ENCODE measurements at places on chromosomes 4 and X. TPM values are rescaled to one million over a fixed set of nuclear protein-coding genes. Genes with fewer than 3 reads are reported as not detected.

GRCh38 chr4:152044331-152045036 is 283.7 kb upstream of the GATB start:
- no peak for DNase-seq

GRCh38 chrX:78327370-78328086 is at the start of gene CYSLTR1:
CYSLTR1 (minus strand) TSS chrX:78327611; CDS start chrX:78273746, 53,865 bp downstream.
- peak; percentile 67 for DNase-seq

GRCh38 chr4:186015212-186015817 is 53.6 kb upstream of the TLR3 start:
- no peak for DNase-seq

GRCh38 chr4:41991916-41992767 is 1.8 kb downstream of the SLC30A9 start:
- no peak for DNase-seq

DNA sequence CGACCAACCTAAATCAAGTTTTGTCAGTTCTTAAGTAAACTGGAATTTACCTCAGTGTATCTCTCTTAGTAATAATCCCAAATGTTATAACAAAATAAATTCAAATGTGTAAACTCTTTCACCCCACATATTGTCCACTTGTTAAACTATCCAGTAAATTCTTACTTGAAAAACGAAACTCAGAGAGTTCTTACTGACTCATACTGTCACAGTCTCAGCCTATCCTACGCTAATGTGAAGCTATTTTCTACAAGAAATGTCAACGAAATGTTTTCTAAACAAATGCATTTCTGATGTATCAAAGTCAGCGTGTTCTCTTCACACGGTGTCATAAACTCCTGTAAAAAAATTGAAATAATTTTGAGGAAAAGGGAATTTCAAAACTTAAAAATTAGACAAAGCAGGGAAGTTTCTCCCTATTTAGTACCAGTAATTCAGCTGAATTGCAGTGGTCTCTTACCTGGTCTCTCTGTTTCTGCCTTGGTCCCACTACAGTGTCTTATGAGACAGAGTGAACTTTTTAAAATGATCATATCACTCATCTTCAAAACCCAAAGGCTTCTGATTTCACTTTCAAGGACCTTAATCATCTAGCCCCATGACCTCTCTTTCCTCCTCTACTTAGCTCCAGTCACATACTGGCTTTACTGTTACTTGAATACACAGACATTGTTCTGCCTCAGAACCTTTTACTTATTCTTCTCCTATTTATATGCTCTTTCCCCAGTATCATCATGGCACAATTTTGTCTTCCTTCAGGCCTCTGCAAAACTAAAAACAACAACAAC is 63.3 kb downstream of the DCAF8L1 start:
- no peak for DNase-seq

DNA sequence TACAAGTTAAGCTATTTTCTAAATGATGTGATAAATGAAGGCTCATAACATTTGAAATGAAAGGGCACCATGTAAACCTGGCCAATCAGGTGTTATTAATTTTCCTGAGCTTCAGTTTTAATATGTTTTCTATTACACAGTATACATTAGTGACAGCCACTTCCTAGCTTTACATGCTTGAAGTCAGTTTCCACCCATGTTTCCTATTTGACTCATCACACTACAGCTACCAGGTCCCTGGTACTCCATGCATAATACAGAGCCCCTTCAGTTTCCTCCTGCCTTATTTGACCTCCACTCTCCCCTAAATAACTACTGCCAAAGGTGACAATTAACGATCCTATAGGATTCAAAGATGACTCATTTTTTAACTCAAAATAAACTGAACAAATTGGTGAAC is 18.3 kb downstream of the ZNF518B start:
- DNase-seq = no peak

DNA sequence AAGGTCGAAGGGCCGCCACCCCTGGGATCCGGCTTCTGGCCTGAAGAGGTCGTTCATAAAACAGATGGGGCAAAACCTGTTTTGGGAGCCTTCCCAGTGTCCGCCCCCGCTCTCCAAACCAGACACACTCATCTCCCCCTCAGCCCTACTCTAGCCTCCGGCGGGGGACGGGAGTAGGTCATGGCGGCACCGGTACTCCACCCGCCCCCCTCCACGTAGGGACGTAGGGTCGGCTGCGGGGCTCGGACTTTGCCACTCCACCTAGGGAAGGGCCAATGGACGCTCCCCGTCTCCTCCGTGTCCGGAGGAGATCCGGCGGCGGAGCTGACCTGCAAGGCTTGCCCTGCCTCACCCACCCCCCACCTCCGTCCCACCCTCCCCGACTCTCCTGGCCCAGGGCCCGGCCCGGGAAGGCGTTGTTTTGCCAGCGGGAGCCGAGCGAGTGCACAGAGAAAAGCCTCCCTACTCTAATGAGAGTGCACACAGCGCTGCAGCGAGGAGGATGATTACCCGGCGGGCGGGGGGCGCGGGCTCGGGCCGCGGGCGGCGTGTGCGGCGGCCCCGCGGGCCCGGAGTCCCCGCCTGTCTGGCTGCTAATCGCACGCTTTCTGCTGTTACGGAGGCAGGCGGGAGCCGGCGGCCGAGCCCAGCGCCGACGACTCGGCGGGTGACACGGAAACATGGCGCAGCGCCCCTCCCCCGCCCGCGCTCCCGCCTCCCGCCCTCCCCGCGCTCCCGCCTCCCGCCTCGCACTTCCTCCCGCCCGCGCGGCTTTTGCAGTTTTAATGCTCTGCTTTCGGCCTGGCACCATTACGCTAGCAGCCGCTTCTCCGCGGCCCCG is 8.3 kb upstream of the BCOR start:
- peak; percentile 74 for DNase-seq

DNA sequence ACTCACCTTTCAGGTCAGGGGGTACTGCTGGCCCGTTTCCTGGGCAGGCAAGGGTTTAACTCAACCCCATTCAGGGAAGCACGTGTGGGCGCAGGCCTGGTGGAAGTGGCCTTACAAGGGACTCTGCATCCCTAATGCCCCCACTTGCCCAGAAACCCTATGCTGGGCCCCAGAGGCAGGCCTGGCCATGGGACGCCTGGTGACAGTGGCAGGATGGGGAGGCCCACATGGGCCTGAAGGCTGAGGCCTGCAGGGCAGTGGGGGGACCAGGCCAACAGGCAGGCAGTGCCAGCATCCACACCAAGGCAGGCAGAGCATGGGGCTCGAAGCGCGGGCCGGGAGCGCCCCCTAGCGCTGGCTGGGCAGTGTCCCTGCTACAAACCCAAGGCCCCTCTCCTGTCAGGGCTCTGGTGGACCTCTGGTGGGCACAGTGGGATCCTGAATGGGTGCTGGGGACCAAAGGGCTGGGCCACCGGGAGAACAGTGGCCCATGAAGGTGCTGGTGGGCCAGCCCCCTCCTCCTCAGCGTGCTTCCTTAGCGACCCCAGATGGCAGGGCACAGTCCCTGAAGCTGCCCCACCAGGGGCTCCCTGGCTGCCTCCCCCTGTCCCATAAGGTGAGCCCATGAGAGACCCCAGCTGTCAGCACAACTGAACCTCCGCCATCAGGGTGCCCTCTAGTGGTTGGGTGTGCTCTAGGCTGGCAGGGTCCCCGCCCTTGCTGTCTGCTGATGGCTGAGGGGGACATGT is 16.8 kb downstream of the FGFR3 start:
- peak; percentile 74 for DNase-seq

DNA sequence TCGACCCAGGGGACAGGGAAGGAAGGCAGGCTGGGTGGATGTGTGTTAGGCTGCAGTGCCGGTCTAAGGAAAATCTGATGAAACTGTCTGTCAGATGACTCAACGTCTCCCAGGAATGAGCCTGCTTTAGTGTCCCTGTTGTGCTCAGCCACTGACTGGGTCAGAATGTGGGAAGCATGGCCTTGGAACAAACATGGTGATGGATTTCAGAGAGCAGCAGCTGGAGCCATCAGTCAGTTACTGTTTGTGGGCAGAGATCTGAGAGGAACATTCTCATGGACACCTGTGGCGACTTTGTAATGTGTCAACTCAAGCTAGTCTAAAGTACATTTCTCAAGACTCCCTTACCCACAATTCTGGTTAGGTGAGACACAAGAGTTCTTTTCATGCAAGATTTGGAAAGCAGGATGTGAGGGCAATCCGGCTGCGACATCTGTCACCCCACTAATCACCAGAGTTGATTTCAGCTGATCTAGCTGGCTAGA is 63.2 kb downstream of the ANAPC10 start:
- DNase-seq = no peak

GRCh38 chr4:75564023-75564422 is 8.2 kb downstream of the ODAPH start:
- no peak for DNase-seq

DNA sequence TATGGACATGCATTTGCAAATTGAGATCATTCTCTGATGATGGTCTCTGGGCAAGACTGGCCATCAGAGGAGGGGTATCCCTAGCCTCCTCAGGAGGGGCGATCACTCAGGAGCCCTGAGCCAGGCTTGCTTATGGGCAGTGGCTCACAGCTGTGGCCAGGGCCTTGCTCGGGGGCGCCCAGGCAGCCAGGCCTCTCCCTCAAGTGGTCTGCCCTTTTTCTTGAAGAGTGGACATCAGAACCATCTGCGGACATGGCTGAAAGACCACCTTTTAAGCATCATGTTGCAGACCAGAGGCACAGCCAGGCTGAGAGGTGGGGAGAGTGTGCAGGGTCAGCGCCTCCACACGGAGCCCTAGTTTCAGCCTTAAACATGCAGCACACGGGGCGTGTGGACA is 106.7 kb upstream of the PSAPL1 start:
- no peak for DNase-seq

DNA sequence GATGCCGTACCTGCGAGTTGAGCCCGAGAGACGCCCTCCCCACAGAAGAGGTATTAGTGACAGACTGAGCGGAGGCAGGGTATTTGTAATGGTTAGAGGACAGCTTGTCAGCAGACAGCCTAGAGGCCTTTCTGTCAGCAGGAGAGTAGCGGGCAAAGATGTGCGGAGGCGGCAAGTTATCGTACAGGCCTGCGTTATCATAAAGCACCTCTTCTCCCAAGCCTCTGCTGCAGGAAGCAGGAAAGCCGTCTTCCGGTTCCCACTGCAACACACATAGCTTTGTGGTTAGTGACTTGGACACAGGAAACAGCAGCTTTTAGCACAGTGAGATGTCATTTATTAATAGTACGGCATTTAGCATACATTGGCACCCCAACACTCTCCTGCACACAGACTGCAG is 158.3 kb downstream of the AFAP1 start:
- no peak for DNase-seq

- DNase-seq = peak; percentile 64
Measured at GRCh38 chr4:52545099-52546069, 113.7 kb downstream of the USP46 start.

DNA sequence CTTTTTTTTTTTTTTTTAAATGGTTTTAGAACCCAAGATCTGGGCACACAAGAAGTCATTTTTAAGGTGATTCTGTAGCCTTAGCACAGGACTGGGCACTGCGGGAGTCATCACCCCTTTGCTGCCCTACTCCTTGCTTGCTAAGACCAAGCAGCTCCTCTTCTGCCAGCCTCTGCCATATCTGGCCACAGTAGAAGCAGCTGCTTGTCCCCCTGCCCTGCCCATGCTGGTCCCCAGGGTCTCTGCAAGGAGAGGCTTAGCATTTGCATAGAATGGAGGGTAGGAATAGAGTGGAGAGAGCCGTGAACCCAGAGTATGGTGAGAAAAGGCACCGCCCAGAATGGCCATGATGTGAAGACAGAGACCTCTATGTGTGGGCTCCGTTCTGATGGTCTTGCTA is 109.3 kb downstream of the ADRA2C start:
- no peak for DNase-seq

DNA sequence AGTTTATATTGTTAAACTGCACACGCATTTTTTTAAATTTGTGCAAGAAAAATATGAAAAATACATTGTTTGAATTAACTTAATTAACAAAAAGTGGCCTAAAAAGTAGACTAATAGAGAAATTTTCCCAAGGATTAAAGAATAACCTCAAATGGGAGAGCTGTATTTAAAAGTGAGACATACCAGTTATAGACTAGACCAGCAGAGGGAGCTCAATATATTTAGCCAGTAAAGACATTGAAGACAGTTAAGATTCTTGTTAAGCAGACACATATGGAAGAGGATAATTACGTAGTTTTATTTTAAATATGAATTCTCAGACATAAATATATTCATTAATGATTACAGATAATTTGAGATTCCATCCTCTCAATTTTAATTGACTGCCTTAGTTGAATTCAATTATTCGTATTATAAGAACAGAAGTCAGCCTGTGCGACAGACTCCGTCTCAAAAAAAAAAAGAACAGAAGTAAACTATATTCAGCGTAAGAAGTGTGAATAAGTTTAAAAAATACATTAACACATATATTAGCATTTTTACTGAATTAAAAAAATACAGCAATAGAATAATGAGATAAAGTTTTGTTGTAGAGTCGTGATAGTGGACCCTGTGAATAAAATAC is 64.8 kb downstream of the GLRA3 start:
- peak; percentile 25 for DNase-seq

- DNase-seq = no peak
Measured at GRCh38 chr4:168833881-168834280, 176.2 kb downstream of the CBR4 start.

GRCh38 chr4:81346719-81347118 is 125.0 kb downstream of the RASGEF1B start:
- DNase-seq = no peak

DNA sequence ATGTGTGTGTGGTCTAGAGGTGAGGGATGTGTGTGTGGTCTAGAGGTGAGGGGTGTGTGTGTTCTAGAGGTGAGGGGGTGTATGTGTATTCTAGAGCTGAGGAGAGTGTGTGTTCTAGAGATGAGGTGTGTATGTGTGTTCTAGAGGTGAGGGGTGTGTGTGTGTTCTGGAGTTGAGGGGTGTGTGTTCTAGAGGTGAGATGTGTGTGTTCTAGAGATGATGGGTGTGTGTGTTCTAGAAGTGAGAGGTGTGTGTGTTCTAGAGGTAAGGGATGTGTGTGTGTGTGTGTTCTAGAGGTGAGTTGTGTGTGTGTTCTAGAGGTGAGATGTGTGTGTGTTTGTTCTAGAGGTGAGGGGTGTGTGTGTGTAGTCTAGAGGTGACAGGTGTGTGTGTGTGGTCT is 1.3 kb downstream of the BST1 start:
- no peak for DNase-seq

Gene MAGEA9B
- not detected for total RNA-seq

Gene TXK
- 0.79 TPM for total RNA-seq

Gene MAGEA11
- total RNA-seq = not detected

Gene PASD1
- not detected for total RNA-seq

Gene RHOXF2B
- total RNA-seq = not detected

Gene TLL1
- not detected for total RNA-seq

Gene GABRB1
- total RNA-seq = not detected

Gene TMSB15B
- total RNA-seq = 9.0 TPM

Gene CCKAR
- total RNA-seq = not detected

Gene GPRASP3
- total RNA-seq = 0.89 TPM

Gene VEGFC
- total RNA-seq = not detected

Gene TMEM31
- total RNA-seq = not detected

Gene OTUD4
- total RNA-seq = 51.0 TPM

Gene ARHGAP36
- total RNA-seq = not detected
